ENCODE measurements at places on chromosomes 6 and 20.

- DNase-seq, result peak; percentile 51
Measured at GRCh38 chr6:159929819-159930218, 39.0 kb downstream of the MAS1 start.

GRCh38 chr6:169807699-169808607, 56.5 kb downstream of the ERMARD start:
- DNase-seq, result no peak

- no peak for DNase-seq
Measured at GRCh38 chr6:44053760-44054556, 73.3 kb downstream of the MRPL14 start.

DNA sequence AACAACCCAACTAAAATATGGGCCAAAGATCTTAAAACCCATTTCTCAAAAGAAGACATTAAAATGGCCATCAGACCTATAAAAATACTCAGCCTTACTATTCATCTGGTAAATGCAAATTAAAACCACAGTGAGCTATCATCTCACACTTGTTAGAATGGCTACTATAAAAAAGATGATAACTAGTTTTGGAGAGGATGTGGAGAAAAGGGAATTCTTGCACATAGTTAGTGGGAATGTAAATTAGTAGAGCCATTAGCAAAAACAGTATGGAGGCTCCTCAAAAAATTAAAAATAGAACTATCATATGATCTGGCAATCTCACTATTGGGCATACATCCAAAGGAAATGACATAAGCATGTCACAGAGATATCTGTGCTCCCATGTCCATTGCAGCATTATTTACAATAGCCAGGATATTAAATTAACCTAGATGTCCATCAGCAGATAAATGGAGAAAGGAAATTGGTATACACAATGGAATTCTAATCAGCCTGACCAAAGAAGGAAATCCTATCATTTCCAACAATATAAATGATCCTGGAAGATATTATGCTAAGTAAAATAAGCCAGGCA, 2.9 kb downstream of the SIRPB1 start:
- no peak for DNase-seq

GRCh38 chr6:117272032-117272866, 6.9 kb downstream of the VGLL2 start:
- DNase-seq, result no peak

DNA sequence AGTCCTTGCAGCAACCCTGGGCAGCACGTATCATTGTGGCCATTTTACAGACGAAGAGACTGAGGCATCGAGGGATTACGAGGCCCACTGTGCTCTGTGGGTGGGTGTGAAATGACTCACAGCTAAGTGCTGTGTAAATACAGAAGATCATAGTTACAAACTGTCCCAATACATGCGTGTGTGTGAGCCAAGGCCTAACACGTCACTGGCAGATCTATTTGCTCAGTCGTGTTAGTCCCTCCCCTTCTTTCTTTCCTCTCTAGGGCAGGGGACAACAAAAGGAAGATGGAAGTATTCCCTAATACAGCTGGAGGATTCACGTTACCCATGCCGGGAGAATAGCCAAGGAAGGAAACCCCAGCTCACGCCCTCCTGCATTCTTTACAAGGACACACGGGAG, 175.9 kb downstream of the CDC5L start:
- DNase-seq, result no peak

GRCh38 chr6:162251257-162251656, 476.3 kb downstream of the PRKN start:
- no peak for DNase-seq

DNA sequence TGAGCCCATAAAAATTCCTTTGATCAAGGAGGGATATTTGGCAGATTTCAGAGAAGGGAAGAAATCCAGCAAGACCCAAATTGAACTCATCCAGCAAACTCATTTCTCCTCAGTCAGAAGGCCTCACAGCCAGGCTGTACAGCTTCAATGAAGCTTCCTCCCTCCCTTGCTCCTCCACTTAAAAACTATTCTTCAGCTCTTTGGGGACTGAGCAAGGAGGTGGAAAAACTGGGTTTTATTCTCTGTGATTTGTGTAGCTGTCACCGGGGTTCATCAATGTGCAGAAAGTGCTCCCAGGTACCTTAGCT, 158.7 kb upstream of the ZNF184 start:
- DNase-seq, result no peak

DNA sequence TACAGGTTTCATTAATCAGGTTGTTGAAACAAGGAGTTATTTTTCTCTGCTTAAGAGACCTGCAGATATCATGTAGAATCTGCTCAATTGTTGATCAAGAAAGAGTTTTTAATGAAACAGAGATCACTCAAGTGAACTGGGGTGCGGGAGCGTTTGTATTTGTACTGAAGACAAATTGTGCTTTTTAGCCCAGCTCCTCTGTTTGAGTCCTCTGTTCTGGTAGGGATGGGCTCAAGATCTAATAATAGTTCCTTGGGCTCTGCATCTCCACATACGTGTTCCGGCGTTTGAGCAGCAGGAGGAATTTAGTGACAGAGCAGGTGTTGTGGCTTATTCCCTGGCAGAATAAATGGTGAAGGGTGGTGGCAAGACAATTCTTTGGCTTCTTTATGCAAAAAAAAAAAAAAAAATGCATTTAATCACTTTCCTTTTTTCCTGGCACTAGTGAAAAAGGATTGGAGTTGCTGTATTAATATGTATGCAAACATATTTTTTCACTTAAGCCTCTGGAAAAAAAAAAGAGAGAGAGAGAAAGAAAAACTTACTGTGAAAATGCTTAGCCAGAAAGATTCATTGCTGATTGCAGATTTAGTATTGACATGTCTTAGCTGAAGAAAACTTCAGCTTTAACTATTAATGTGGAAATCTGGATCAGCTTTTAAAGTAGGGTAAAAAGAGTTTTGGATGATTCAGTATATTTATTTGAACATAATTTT, 4.0 kb downstream of the CITED2 start:
- no peak for DNase-seq

- DNase-seq, result no peak
Measured at GRCh38 chr6:22328474-22328873, 31.6 kb upstream of the PRL start.

DNA sequence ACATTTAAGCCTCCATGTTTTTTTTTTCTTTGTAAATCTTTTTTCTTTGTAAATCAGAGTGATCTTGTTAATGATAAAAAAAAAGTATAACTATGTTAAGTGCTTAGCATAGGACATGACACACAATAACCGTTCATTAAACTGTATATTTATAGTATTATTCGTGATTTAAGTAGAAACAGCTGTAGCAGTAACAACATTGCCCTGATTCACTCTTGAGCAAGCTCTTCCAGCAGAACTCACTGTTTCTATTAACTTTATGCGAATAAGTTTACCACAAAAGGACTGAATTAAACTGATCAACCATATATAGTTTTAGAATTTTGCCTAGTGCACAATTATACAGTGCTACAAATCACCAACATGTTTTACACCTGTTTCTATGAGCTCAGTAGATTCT, 1338.0 kb upstream of the EYS start:
- no peak for DNase-seq

- DNase-seq, result no peak
Measured at GRCh38 chr6:85493389-85493788, 43.5 kb downstream of the NT5E start.

GRCh38 chr6:130412556-130413290, 46.9 kb downstream of the TMEM200A start:
- no peak for DNase-seq

GRCh38 chr20:61135968-61136367, 116.1 kb upstream of the CDH4 start:
- no peak for DNase-seq

DNA sequence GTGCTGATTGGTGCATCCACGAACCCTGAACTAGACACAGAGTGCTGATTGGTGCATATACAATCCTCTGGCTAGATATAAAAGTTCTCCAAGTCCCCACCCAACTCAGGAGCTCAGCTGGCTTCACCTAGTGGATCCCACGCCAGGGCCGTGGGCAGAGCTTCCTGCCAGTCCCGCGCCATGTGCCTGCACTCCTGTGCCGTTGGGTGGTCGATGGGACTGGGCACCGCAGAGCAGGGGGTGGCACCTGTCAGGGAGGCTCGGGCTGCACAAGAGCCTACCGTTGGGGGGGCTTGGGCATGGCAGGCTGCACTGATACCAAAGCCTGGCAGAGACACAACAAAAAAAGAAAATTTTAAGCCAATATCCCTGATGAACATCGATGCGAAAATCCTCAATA, 185.4 kb upstream of the ASCC3 start:
- DNase-seq, result no peak

DNA sequence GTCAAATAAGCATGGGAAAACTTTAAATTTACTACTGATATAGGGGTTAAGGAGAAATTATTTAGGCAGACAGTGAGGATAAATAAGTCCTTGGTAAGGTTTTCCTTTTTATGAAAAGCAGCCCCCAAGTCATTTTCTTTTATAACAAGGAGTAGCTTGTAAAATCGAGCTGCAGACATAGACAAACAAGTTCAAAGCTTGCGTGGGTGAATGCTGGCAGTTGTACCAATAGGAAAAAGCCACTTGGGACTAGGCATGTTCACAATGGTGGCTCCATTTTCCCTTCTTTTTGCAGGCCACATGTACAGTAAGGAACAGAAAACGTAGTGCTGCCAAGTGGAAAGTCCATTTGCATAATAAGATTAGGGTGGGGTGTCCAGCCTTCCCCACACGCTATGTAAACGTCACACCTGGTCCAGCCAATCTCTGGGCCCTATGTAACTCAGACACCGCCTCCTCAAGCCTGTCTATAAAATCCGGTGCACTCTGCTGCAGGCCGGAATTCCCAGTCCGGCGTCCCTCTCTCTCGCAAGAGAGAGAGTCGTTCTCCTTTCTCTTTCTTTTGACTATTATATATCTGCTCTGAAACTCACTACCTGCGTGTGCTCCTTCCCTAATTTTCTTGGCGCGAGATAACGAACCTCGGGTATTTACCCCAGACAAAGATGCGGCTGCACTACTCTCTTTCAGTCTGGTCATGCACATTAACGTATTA, 217.1 kb upstream of the MAN1A1 start:
- DNase-seq, result no peak

GRCh38 chr6:112205427-112206109, 48.8 kb downstream of the LAMA4 start:
- DNase-seq, result no peak

DNA sequence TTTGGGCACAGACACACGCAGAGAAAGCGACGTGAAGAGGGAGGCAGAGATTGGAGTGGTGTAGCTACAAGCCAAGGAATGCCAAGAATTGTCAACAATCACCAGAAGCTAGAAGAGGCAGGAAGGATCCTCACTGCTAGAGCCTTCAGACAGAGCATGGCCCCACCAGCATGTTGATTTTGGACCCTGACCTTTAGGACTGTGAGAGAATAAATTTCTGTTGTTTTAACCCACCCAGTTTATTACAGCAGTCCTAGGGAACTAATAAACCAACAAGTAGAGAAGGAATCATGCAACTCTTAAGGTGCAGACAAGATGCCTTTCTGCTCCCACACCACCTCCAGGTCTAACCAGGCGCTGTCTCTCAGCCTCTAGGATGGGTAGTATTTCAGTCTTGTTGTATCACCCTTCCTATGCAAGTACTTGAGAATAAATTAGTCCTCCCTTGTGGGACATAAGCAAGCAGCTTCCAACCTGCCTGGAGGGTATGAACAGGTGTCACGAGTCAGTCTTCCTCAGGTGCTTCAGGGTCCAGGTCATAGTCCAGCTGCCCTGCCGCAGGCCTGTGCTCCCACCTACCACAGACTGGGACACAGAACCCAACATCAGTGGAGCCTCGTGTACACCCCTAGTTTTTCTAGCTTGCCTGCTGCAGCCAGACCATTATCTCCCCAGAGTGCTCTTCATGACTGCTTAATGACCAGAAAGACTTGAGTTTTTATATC, 46.4 kb upstream of the CCN2 start:
- no peak for DNase-seq

DNA sequence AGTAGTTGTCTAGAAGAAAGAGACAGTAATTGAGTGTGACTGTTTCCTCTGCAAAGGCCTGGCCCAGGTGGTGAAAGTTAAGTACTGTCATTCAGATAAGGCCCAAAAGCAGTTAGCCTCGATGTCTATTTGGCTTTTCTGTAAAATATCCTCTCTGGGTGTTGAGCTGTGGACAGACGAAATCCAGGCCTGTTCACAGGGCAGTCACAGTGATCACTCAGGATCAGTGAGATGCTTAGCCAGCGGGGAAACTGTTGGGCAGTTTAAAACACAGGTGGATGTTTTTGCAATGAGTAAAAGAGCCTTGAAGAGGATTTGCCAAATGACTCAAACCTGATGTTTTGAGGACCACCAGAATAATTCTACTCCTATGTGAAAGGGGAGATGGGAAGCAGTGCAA, 22.0 kb upstream of the PRDM1 start:
- no peak for DNase-seq

GRCh38 chr6:143061597-143062385, 1.1 kb downstream of the AIG1 start:
- no peak for DNase-seq

DNA sequence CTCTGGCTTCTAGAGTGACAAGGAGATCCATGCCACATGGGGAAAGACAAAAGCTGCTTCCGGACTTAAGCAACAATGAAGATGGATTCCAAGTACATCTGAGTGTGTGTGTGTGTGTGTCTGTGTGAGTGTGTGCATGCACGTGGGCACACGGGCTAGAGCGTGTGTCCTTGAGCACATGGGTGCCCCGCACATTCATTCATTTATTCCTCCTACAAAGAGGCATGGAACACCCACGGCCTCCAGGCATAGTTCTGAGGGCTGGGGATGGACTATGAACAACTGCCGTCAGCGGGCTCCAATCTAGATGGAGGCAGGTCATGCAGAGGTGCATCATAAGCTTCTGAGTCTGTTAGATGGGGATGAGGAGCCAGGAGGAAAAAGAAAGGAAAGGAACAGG, 49.1 kb downstream of the GRM4 start:
- no peak for DNase-seq

- peak; percentile 2 for DNase-seq
Measured at GRCh38 chr6:130848945-130849344, 21.7 kb downstream of the SMLR1 start.

DNA sequence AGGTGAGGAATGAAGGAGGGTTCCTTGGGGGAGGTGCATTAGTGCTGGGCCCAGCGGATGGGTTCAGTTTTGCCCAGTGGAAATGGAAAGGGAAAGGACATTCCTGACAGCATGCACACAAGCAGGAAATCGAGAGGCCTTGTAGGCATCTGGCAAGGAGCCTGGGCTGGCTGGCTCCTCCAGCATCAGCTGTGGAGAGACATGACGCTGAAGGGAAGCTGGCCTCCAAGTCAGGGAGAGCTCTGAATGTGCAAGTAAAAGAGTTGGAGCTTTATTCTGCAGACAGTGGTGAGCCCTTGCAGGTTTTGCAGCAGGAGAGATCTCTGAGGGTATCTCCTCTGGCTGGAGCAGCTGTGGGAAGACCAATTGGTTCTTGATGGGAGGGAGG, 154.3 kb downstream of the MRPL14 start:
- DNase-seq, result no peak
